ENCODE measurements at places on chromosomes 6 and 20.

DNA sequence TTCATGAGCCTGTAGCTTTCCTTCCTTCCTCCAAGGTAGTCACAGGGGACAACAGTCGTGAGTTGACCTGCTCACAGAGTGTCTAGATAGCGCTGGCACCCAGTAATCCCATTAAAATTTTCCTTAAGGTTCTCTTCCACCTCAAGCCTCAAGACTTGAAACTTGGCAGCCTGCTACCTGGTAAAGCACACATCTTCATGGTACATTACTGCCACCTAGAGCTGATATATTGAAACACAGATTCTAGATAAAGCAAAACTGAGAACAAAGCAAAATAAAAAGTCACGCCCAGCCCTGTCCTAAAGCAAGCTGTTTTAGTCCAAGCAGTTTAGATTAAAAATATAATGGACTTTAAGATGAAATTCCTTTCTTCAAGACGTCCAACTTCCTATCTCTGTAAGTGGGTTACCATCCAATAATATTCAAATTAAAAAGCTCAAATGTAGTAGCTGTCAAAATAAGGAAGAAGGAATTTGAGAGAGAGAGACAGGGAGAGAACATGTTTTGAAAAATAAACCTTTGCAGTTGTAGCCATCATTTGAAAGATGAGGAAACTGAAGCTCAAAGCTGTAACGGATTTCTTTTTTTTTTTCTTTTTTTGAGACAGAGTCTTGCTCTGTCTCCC, 50.7 kb upstream of the CD83 start:
- peak; percentile 17 for DNase-seq

DNA sequence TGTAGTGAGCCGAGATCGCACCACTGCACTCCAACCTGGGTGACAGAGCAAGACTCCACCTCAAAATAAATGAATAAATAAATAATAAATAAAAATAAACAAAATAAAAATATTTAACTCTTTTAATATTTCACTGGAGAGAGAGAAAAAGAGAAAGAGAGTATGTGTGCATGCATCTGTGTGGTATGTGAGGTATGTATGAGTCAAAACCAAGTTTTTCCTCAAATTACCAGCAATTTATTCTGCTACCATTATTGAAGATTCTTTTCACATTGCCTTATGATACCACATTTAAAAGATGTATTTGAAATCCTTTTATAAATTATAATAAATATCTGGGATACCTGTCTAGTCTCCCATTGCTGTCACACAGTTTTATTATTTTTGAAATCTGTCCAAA, 122.1 kb downstream of the CD164 start:
- no peak for DNase-seq

GRCh38 chr20:3383878-3384495, 23.5 kb downstream of the DNAAF9 start:
- no peak for DNase-seq

- no peak for DNase-seq
Observed at GRCh38 chr6:40395066-40395697, 192.0 kb downstream of the LRFN2 start.

GRCh38 chr20:32325706-32326503, 32.2 kb upstream of the ASXL1 start:
- no peak for DNase-seq

DNA sequence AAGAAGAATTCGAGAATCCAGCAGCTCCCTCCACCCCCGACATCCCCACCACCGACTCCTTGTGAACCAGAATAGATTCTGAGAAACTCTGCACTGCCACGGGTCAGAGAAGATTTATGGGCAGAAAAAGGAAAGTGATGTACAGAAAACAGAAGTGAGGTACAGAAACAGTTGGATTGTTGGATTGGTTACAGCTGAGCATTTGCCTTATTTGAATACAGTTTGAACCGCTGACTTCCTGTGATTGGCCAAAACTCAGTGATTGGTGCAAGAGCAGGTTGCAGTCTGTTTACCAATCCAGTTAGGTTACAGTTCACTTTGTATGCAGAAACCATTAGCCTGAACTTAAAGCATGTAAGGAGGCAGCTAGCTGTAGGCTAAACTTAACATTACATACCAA, 131.2 kb upstream of the HDDC2 start:
- DNase-seq: no peak

DNA sequence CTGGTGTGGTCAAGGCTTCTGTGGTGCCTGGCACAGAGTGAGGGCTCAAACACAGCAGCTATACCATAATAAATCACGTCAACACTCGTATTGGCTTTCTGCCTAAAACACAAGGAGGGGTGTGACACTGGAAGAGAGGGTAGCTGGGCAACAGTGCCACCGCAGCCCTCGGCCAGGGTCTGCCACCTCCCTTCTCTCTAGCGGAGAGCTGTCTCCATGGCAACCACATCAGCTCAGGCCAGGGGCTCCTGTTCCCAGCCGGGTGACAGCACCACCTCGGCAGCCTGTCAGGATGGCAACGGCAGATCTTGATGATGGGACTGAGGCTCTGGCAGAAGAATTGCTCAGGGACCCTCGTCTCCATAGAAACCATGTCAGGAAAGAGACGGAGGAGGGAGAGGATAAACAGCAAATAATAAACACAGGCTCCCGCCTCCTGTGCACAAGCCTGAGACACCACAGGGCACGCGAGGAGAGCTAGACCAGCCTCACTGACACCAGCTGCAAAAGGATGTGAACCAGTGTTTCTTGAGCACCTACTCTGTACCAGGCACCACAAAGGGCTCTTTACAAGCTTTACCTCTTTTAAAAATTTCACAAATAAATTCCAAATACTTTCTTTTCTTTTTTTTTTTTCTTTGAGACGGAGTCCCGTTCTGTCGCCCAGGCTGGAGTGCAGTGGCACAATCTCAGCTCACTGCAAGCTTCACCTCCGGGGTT, 50.4 kb upstream of the TLDC2 start:
- no peak for DNase-seq

DNA sequence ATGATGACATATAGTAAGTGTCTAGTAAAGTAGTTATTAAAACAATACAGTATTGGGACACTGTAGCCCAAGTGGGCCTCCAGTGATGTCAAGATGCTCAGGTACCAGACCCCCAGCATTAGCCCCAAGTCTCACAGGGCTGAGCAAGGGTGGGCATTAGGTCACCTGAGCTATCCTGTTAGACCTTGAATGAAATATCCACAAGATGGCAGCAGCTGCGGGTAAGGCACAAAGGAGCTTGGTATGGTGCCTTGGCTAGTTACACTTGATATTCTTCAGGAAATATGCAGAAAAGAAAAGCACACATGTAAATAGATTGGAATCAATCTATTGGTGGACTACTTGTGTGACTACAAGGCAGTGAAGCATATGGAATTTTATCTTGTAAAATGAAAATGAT, 701.8 kb upstream of the ADGRB3 start:
- DNase-seq: no peak

DNA sequence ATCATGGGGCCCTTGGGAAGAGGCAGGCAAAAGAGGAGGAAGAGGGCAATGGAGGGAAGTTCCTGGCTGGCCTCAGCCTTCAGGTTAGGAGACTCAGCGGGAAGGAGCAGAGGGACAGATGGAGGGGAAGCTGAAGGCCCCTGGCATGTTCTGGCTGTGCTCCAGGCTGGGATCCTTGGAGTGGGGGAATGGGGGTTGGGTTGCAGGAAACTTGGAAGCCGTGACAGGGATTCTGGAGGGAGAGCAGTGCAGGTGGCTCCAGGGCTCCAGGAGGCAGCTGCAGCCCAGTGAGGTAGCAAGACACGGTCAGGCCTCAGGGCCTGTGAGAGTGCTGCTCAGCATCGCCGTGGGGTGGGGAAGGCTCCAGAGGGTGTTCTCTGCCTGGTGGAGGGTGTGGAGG, 64.6 kb upstream of the SCP2D1 start:
- DNase-seq: no peak

DNA sequence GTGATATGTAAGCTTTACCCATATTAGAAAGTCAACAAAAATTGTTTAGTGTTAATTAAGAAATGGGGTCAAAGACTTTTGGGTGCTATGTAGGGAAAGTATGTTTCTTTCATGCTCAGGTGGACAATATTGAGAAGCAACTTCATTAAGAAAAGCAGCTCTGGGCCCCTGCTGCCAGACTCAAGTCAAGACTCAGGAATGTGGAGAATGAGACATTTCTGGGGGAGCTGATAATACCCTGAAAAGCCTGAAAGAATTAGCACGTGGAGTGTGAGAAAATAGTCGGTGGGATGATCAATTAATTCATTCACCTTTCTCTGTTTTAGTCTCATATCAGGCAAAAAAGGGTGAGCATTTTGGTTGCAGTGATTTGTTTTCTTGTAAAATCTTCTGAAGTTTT, 175.1 kb upstream of the IMPG1 start:
- no peak for DNase-seq

GRCh38 chr6:14824484-14825275, 421.2 kb upstream of the JARID2 start:
- DNase-seq: no peak

- DNase-seq: no peak
Observed at GRCh38 chr6:138569970-138570724, 70.9 kb upstream of the NHSL1 start.

- DNase-seq: no peak
Observed at GRCh38 chr6:40925341-40925740, 113.7 kb downstream of the UNC5CL start.

DNA sequence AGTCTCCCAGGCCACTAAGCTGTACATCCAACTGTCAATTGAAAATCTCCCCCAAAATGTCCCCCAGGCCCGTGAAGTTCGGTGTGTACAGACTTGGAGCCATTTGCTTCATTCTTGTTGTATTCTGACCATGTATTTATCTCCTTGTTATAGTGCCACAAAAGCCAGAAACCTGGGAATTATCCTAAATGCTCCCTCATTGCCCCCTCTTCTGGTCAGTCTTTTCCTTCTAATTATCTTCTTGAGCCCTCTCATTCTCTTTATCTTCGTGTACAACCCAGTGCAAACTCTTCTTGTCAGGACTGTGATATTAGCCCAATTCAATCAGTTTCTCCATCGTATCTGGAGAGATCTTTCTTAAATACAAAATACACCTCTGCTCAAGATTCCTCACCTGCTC, 64.7 kb downstream of the RFX6 start:
- DNase-seq: no peak

DNA sequence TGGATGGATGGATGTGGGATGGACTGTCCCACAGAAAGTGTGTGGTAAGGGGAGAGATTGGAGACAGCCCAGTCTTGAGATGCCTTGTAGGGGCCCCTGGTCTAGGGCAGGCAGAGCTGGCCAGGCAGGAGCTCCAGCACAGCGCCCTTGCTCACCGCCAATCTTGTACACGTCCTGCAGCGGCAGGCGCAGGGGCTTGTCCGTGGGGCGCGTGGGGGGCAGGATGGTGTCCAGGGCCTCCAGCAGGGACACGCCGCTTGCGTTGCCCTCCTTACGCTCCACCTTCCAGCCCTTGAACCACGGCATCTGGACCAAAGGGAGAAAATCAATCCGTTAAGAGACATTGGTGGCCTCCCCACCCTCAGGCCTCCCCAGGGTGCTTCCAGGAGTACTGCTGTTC, 5.9 kb downstream of the EEF1A2 start:
- DNase-seq: no peak

GRCh38 chr6:259901-260508, 32.3 kb upstream of the DUSP22 start:
- DNase-seq: no peak

GRCh38 chr20:43993560-43993959, 78.9 kb downstream of the TOX2 start:
- no peak for DNase-seq

GRCh38 chr20:63009988-63010769, 3.4 kb upstream of the BHLHE23 start:
- no peak for DNase-seq

GRCh38 chr6:151148111-151148510, 91.7 kb upstream of the AKAP12 start:
- DNase-seq: no peak

- no peak for DNase-seq
Observed at GRCh38 chr6:44493132-44493531, 105.6 kb downstream of the CDC5L start.

DNA sequence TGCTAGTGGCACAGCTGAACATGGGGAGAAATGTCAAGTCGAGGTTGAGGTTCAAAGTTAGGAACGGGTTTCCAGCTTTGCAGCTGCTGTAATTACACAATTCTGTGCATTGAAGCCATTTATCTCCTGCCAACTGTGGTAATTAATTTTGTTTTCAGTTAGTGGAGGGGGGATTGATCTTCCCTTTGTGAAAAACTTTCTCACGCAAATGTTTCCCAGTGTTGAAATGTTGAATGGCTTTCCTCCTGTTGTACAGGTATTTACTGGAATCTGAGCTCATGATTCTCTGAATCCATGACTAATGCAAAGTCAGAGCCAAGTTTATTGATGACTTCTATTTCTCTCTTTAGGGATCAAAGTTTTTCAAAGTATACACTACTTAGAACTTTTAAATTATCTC, 198.4 kb upstream of the SLC35B3 start:
- no peak for DNase-seq

DNA sequence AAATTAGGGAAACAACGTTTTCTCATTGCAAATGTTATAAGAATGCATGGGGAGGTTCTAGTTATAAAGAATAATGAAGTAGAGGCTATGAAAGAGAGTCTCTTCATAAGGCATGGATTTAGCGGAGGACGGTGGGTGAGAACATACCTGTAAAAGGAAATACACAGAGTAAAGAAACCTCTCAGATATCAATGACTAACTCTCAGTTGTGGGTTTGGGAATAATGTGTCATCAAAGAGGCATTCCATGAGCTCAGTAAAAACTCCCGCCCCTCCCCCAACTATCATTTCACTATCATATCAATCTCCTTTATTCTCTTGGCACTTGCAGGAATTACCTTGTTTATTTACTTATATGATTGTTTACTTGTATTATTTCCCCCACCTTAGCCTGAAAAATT, 695.4 kb downstream of the PTPRT start:
- no peak for DNase-seq

DNA sequence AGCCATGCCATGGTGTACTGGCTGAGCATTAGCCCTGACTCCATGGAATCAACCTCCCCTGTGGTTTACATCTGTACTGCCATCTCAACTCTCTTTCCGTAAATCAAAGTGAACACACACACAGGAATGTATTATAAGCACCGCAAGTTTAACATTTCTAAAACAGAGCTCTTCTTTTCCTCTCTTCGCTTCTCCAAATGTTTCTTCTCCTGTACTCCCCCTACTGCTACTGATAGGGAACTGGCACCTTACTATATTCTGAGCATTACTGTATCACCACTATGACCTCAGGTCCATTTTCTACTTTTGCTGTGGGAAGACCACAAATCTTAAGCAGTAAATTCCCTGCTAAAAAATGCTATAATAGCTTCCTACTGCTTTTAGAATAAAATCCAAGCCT, 101.2 kb downstream of the NUS1 start:
- no peak for DNase-seq

All from brain pericyte (primary cell).